ENCODE measurements at places on chromosomes 3 and 15.

GRCh38 chr3:183312433-183312832, 59.4 kb downstream of the B3GNT5 start:
- DNase-seq = no peak

GRCh38 chr3:37444696-37445095, 270.3 kb upstream of the LRRFIP2 start:
- no peak for DNase-seq

GRCh38 chr3:146274833-146275232, 23.9 kb upstream of the PLSCR4 start:
- DNase-seq = no peak

- DNase-seq = no peak
Observed at GRCh38 chr3:122247087-122247824, 63.8 kb downstream of the CASR start.
